ENCODE measurements at places on chromosomes 5 and 9. TPM values are rescaled to one million over a fixed set of nuclear protein-coding genes. Genes with fewer than 3 reads are reported as not detected.

Gene LRRC70
- total RNA-seq, result 0.32 TPM

Gene FOXE1
- total RNA-seq, result 4.0 TPM

Gene POLR3G
- total RNA-seq, result 17.2 TPM

Gene ANKDD1B
- not detected for total RNA-seq

Gene FREM1
- not detected for total RNA-seq

Gene ZNG1C
- 71.0 TPM for total RNA-seq

Gene FCN1
- total RNA-seq, result not detected

Gene ADGRV1
- total RNA-seq, result 0.83 TPM

Gene FBXW5
- 101 TPM for total RNA-seq

Gene CETN3
- total RNA-seq, result 24.5 TPM

Gene ENTPD8
- 0.08 TPM for total RNA-seq

Gene CRAT
- 29.7 TPM for total RNA-seq

Gene MEF2C
- not detected for total RNA-seq

Gene SAPCD2
- 22.7 TPM for total RNA-seq

Gene TAF11L8
- not detected for total RNA-seq

Gene HMGCR
- 24.8 TPM for total RNA-seq

Gene SLC34A3
- total RNA-seq, result 0.11 TPM
